ENCODE measurements at places on chromosomes 2 and 18.

- DNase-seq: no peak
These were observed at the start of gene FHOD3 for GRCh38 chr18:36297417-36298125. FHOD3 (plus strand) TSS chr18:36297713; CDS start chr18:36297836, 123 bp downstream.

DNA sequence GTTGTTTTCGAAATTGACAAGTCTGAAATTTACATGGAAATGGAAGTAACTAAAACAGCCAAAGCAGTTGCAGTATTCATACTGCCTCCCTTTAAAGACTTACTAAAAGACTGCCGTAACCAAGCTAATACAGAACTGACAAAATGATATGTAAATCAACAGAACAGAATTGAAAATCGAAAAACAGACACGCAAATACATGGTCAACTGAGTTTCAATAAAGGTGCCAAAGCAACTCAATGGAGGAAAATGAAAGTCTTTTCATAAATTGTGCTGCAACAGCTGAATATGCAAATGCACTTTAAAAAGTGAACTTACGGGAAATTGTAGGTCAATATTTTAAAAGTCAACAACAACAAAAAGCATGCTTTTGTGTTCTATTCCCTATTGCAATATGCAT is 34.2 kb downstream of the TMEM131 start:
- DNase-seq: no peak

DNA sequence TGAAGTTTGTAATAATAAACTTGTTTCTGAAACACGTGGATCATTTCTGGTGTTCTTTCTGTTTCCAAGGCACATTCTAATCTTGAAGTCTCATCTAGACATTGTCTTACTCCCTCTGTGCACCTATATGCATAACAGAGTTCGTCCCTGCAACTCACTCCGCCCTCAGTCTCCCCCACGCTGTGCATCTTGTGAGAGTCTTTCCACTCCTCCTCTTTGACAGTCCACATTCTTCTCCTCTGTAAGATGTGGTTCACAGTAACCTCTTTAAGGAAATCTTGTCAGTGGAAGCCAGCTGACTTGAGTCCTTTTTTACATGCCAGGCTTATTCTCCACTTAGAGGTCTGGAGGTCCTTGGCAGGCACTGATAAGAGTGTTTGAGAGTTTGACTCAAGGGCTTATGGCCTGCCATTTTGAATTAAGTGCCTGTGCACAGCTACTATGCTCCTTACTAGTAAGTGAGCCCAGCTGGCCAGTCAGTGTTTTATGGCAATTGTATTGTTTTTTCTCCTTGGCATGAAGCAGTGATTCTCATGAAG is 108.9 kb upstream of the IL1R2 start:
- no peak for DNase-seq

DNA sequence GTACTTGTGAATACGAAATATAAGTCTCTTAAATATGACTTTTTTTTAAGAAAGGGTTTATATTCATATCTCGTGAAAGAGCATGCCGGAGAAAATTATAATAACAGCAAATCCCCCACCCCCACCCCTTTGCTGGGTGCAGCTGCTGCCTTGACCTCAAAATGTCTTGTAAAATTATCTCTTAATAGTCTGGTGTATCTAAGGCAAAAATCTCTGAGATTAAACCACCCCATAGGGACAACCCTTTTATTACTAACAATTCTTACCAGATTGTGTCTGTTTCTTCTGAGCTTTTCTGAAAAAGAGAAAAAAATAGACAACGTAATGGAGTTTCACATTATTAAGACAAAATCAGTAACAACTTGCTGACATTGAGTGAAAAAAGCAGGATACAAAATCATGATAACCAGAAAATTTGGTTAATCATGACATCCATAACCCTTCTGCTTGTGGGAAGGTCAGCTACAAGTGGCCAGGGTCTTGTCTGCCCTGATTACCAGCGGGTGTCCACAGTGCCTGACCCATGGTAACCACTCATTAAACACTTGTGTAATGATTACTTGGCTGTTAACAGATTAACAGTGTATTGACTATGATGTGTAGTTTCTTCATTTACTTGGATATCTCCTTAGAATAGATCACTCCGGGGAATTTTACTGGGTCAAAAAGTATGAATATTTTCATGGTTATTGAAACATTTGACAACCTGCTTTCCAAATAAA is 1.5 kb downstream of the STRADB start:
- no peak for DNase-seq

All from amniotic stem cell (primary cell).